Osteoblast (primary cell): ENCODE measurements at places on chromosomes 2 and 18. TPM values are rescaled to one million over a fixed set of nuclear protein-coding genes. Genes with fewer than 3 reads are reported as not detected.

SGPP2 gene
- total RNA-seq = not detected in 2 replicates

IL36A gene
- not detected in 2 replicates for total RNA-seq

DNA sequence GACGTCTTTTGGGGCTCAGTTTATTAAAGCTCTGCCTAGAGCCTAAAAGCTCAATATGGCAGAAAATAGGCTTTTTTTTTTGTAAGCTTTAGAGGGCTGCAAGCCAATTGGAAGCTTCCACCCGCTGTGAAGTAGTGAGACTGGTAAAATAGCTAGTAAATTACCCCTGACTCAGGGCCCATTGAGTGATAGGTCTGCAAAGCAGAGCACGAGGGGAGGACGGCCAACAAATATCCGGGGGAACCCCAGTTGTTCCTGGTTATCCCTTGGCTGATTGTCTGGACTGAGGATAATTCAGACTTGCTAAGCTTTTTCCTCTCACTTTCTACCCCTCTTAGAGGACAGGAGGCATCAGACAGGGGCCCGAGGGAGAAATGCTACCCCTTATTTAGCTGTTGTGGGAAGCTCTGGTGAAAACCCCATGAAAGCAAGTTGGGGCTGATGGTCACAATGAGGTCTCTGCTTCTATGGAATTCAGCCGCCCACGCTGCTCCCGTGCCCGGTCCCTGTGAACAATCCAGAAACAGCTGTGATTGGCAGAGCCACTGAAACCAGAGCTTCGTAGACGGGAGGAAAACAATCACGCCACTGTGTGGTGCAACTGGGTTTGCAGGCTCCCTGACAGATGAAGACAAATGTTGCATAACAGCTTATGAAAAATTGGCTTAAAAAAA lies 141.9 kb upstream of the LGALSL start:
- peak; percentile 90 for DNase-seq
- H3K27ac ChIP-seq = peak overlapping the region; percentile 96
- peak overlapping the region; percentile 61 for H3K4me3 ChIP-seq
- H3K27me3 ChIP-seq = peaks cover 39% of the 10 kb centered on the region

DNA sequence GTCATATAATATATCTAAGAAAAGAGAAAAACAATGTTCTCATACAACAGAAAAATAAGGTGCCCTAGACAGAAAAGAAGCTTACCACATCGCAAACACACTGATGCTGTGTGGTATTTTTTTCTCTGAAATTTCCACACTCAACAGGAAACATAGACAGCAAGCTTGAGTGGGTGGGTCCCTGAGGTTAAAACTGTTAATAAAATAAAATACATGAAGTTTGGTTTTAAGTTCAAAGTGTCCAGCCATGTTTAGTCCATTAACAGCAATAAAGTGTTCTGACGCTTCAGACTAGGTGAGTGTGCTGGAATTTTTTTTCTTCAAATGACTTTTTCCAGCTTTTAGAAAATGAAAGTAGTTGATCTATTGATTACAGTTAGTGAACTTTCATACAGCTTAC lies 83.3 kb upstream of the EPB41L5 start:
- H3K27ac ChIP-seq = no peak overlapping the region
- H3K27me3 ChIP-seq = no peaks in the 10 kb centered on the region
- no peaks in the 10 kb centered on the region for H3K36me3 ChIP-seq
- no peaks in the 10 kb centered on the region for H3K4me1 ChIP-seq

- no peak for DNase-seq
- no peak overlapping the region for H3K27ac ChIP-seq
- no peak overlapping the region for H3K4me3 ChIP-seq
- H3K27me3 ChIP-seq = no peaks in the 10 kb centered on the region
Observed at GRCh38 chr2:228253752-228254151, 72.3 kb upstream of the SPHKAP start.

DNA sequence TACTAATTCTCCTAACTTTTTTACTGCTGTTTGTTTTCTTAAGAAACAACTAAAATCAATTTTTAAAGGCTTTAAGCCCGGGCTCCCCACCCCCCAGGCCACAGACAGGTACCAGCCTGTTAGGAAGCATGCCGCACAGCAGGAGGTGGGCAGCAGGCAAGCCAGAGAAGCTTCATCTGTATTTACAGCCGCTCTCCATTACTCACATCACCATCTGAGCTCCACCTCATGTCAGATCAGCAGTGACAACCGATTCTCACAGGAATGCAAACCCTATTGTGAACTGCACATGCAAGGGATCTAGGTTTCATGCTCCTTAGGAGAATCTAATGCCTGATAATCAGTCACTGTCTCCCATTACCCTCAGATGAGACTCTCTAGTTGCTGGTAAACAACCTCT lies 517.0 kb downstream of the NRXN1 start:
- no peaks in the 10 kb centered on the region for H3K36me3 ChIP-seq
- H3K27ac ChIP-seq = no peak overlapping the region
- no peaks in the 10 kb centered on the region for H3K27me3 ChIP-seq
- DNase-seq = no peak
- H3K4me1 ChIP-seq = no peaks in the 10 kb centered on the region
- no peak overlapping the region for H3K4me3 ChIP-seq
